ENCODE measurements at places on chromosomes 16 and 17.
A peak's percentile ranks its signal among the peaks of the same experiment; 100 is the strongest.

DNA sequence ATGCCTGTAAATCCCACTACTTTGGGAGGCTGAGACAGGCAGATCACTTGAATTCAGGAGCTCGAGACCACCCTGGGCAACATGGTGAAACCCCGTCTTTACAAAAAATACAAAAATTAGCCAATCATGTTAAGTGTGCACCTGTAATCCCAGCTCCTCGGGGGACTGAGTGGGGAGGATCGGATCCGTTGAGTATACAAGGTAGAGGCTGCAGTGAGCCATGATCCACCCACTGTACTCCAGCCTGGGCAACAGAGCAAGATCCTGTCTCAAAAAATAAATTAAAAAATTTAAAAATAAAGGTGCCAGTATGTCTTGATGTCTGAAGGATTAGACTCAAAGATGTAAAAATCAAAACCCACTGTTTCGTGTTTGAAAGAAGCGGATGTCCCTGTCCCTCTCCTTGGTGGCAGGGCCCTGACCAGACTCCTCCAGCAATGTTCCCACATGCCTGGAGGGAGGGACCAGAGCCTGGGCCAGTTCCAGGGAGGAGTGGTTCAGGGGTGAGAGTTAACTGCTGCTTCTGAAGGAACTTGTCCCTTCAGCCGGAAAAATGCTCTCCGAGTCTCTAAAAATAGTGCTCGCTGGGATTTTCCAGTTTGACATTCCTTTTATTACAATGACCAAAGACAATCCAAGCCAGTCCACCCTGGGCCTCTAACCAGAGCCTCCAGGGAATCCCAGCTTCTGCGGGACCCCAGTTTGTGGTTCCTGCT lies 9.4 kb upstream of the CMTM4 start:
- no peak for DNase-seq

DNA sequence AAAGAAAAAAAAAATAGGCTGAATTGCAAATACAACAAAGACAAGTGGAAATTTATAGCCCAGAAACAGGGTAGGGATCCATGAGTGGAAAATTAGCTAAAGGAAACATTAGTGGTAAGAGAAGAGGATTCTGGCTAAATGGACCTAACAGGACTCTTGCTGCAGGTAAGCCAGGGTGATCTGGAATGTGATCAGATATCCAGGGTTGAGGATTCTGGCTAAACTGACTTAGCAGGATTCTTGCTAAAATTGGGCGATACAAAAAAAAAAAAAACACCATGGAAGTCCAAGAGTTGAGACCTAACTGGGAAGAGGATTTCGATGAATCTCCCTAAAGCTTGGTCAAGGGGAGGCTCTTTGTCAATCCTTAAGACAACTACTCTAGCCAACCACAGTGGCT lies 61.7 kb upstream of the ATF7IP2 start:
- DNase-seq: no peak

DNA sequence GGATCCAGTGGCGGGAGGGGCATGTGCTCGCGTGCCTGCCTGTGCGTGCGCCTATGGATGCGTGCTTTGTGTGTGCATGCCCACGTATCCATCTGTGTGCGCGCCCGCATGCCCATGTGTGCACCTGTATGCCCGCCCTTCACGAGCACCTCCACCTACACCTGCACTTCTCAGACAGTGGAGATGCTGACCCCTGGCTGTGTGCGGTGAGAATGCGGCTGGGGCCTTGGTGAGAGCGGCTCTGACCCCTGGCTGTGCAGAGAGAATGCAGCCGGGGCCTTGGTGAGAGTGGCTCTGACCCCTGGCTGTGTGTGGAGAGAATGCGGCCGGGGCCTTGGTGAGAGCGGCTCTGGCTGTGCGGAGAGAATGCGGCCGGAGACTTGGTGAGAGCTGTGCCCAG lies 33.9 kb downstream of the AXIN1 start:
- DNase-seq: no peak

DNA sequence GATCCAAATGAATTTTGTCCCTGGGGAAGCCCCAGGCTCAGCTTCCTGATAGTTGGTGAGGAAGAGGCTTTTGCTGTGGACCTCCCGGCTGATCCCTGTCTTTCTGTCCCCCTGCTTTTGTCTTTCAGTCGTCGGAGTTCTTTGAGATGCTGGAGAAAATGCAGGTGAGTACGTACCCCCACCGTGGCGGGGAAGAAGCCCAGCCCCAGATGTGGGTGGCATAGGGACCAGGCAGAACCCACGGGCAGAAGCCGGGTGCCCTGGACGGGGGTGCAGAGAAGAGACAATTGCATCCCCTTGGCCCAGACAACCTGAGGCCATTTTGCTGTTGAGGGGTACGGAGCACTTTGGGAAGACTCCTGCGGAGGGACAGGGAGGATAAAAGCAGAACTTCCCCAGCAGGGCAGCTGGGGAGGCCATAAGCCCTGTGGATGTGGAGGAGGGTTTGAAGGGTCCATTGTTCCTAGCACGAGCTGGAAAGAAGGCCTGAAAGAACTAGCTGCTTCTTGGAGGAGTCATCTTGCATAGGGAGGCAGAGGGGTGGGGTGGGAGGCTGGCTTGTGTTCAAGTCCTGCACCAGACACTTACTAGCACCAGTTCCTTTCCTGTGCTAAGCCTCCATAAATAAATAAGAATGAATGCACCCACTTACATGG lies 105.6 kb downstream of the OR1D5 start:
- no peak for DNase-seq

DNA sequence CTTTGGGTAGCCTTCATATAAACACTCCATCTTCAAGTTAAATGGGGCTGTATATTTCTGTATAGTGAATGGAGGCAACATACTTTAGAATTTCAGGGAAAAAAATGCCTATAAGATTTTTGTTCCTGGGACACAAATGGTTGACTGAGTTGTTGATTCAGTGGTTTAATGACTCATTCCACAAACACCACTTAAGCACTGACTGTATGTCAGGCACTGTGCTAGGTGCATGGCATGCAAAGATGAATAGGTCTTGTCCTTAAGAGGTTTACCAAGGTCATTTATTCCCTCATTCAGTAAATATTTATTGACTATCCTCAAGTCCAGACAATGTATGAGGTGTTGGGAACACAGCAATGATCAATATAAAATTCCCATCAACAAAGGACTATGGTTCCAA lies 417.1 kb downstream of the CA10 start:
- DNase-seq: no peak

- no peak for DNase-seq
These were observed 34.0 kb downstream of the AKAP10 start for GRCh38 chr17:19943599-19943998.

DNA sequence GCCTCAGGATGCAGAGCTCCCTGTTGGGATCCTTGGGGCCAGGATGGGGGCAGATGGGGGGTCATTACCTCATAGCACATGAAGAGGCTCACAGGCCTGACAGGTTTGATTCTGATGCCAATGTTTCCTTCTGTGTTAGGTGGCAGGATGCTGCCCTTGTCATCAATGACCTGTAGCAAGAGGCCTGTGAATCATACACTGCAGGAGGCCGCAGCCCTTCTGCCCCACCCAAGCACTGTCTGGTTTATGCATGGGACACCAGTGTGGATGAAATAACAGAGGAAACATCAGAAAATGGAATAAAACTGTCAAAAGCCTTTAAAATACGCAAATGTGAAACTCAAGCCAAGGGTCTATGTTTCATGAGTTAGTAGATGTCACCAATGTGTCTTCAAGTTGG lies 60.5 kb upstream of the ACSM2B start:
- no peak for DNase-seq

DNA sequence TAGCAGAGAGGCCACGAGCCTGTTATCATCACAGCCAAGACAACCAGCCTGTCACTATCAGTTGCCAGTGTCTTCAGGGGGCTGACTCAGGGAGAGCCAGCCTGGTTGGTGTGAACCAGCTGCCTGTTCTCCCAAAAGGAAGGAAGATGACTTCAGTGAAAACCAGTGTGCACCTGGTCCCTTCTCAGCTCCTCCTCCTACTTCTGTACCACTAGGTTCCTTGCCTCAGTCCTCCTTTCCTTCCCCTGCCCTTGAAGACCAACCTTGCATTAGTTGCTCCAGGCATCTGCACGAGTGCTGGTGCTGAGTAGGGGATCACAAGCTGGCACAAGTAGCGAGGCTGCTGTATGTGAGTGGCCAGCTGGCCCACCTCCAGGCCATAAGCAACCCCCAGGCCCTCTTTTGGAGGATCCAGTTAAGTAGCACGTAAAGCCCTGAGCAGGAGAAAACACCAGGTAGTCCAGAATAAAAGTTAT lies 8.5 kb downstream of the TUBG1 start:
- peak; percentile 13 for DNase-seq

DNA sequence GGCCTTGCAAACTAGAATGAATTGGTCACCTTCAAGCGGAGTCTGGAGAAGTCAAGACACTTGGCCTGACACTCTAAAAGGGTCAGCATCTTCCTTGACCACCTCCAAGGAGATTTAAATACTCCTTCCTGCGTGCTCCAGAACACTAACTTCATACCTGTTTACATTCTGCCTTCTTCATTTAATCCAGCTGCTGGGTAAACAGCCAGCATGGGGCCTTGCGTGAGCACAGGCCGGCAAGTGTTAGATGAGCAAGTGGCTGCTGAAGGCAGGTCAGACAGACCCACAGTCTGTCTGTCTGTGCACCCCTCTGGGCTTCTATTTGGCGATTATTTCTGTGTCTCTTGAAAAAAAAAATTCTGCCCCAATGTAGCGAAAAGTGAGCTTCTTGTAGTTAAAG lies 153.8 kb downstream of the MSI2 start:
- no peak for DNase-seq

GRCh38 chr16:21628121-21628726 lies 24.2 kb downstream of the IGSF6 start:
- no peak for DNase-seq

DNA sequence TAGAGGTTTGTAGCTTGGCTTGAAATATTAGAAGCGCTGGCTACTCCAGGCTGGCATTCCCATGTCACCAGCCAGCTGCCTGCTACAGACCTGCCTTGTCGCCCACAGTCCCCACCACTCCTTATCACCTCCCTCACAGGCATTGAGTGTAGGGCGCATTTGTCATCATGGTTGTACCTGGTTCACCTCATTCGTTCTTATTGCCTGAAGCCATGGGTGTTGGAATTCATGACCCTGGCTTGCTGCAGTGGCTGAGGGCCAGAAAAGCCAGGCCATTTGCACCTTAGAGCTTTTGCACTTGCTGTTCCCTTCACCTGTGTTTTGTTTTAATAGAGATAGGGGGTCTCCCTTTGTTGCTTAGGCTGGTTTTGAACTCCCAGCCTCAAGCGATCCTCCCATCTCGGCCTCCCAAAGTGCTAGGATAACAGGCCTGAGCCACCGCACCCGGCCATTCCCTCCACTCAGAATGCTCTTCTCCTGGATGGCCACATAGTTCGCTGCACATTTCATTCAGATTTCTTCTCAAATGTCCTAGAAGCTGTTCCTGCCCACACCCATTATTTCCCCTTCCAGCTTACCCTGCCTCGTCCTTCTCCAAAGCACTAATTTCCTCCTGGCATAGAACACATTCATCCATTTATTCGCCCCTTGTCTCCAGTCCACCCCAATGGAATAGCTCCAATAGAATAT lies 97.6 kb downstream of the C16orf78 start:
- DNase-seq: no peak

DNA sequence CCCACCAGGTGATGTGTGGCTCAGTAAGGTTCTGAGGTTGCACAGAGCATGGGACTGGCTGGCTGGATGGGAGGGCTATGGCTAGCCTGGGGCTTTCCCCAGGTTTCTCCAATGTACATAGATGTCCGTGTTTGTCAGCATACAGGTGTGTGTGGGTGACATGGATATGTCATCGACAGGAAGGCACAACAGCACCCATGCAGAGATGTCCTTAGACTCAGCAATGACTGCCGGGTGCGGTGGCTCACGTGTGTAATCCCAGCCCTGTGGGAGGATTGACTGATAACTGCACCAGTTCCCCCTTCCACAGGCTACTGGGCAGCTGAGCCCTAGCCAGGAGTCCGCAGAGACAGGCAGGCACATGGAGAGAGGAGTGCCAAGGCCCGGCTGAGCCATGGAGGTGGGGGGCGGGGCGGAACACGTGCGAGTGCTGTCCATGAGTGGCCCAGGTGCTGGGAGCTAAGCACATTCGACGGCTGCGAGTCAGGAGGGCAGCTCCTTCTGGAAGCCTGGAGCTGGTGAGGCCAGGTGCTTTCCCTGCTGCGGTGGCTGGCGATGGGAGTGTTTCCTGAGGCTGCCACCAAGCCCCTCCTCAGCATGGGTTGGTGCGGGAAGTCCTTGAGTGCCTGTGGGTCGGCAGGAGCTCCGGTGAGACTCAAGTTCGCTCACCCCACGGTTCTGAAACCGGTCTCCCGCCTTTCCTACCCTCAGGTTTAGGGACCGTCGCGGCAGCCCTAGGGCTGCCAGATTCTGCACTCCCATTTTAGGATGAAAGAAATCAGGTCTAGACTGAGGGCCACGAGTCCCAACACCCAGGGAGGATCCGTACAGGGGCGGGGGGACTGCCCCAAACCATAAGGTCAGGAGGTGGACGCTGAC lies 858 bp upstream of the ASPSCR1 start:
- peak; percentile 51 for DNase-seq

DNA sequence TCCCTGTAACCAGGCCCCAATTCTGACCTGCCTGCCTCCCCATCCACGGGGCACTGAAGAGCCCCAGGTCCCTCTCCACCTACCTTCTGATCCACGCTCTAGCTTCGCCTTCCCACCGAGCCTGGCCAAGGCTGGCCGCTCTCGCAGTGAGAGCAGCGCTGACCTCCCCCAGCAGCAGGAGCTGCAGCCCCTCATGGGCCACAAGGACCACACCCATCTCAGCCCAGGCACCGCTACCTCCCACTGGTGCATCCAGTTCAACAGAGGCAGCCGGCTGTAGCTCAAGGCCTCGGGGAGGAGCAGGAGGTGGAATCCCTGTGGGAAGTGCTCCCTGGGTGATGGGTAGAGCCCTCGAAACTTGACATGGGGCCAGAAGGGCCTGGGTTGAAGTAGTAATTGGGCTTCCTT lies 8.4 kb upstream of the PLEKHG4 start:
- DNase-seq: no peak

GRCh38 chr17:33049781-33050414 lies 58.3 kb downstream of the SPACA3 start:
- DNase-seq: peak; percentile 27

DNA sequence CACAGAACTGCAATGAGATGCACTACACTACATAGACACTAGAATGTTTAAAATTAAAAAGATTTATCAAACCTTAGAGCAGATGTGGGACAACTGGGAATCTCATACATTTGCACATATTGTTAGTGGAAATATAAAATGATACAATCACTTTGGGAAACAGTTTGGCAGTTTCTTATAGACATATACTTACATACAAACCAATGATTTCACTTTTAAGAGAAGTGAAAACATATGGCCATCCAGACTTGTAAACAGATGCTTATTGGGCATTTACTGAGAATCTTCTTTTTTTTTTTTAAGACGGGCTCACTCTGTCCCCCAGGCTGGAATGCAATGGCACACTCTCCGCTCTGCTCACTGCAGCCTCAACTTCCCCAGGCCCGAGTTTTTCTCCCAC lies 50.1 kb downstream of the AXIN2 start:
- DNase-seq: no peak

- DNase-seq: no peak
These were observed 37.7 kb downstream of the TBX4 start for GRCh38 chr17:61489719-61490490.

DNA sequence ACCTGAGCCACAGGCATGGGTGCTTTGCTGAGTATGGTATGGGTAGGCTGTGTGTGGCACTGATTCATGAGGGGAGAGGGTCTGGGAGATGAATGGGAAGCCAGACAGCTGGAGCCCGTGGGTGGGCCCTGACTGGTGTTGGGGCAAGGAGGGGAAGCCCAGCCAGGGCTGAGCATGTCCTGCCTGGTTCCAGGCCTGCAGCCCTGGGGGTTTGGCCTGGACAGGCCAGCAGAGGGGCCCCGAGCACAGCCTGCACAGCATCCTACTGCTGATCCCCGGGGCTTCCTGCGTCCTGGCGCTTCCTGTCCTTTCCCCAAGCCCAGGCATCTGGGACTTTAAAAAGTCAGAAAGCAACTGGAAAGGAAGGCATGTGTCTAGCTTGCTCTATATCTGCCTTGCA lies 4.6 kb upstream of the MVD start:
- no peak for DNase-seq
